ENCODE measurements at places on chromosomes 4 and X. TPM values are rescaled to one million over a fixed set of nuclear protein-coding genes. Genes with fewer than 3 reads are reported as not detected.

CENPE gene
- 4.8 TPM for total RNA-seq

L1CAM gene
- total RNA-seq, result 20.2 TPM

TEX13B gene
- not detected for total RNA-seq

MAGEA9B gene
- not detected for total RNA-seq

ERVMER34-1 gene
- total RNA-seq, result 0.71 TPM

NAP1L3 gene
- 0.32 TPM for total RNA-seq

GIMD1 gene
- not detected for total RNA-seq

RGN gene
- total RNA-seq, result not detected

TMEM150C gene
- 1.1 TPM for total RNA-seq

ATP1B4 gene
- not detected for total RNA-seq

MAGEA8 gene
- not detected for total RNA-seq

NAA11 gene
- total RNA-seq, result not detected

SRPK3 gene
- 0.06 TPM for total RNA-seq

TSPAN7 gene
- 3.0 TPM for total RNA-seq

EPHA5 gene
- total RNA-seq, result 0.30 TPM

FAM149A gene
- total RNA-seq, result 1.2 TPM

ZNF595 gene
- 15.9 TPM for total RNA-seq

LARP7 gene
- 24.0 TPM for total RNA-seq

SMIM31 gene
- total RNA-seq, result 0.05 TPM

TASL gene
- not detected for total RNA-seq

HERC5 gene
- total RNA-seq, result 4.0 TPM

IL2RG gene
- 0.11 TPM for total RNA-seq

PNMA6F gene
- not detected for total RNA-seq

IL15 gene
- total RNA-seq, result 15.6 TPM

IL21 gene
- total RNA-seq, result not detected

SNX12 gene
- total RNA-seq, result 74.0 TPM

HS6ST2 gene
- total RNA-seq, result 0.07 TPM

SMIM10 gene
- 0.11 TPM for total RNA-seq

FAM53A gene
- total RNA-seq, result 1.00 TPM

NSUN7 gene
- 0.26 TPM for total RNA-seq

CACNA1F gene
- total RNA-seq, result not detected

AKAP14 gene
- not detected for total RNA-seq

ADGRG2 gene
- total RNA-seq, result 11.1 TPM

BEND4 gene
- total RNA-seq, result 0.01 TPM
